Melanocyte of skin (primary cell): ENCODE measurements at places on chromosomes 4 and X. TPM values are rescaled to one million over a fixed set of nuclear protein-coding genes. Genes with fewer than 3 reads are reported as not detected.

Gene ASB12
- total RNA-seq, result not detected in 2 replicates

Gene HSFX4
- not detected in 2 replicates for total RNA-seq

Gene NDNF
- total RNA-seq, result not detected in 2 replicates

Gene TBC1D8B
- 3.0 and 5.1 TPM in 2 replicates for total RNA-seq

Gene EGFL6
- not detected in 2 replicates for total RNA-seq

Gene PRDM5
- 7.6 and 20.7 TPM in 2 replicates for total RNA-seq

Gene PAGE5
- not detected in 2 replicates for total RNA-seq

Gene SSX4B
- total RNA-seq, result 0.36 TPM in 1 of 2 replicates, not detected in the other

Gene NDST3
- total RNA-seq, result under 0.01 TPM in 1 of 2 replicates, not detected in the other

Gene CT45A10
- not detected in 2 replicates for total RNA-seq

Gene HTN3
- not detected in 2 replicates for total RNA-seq

Gene SMIM10
- 2.4 and 5.8 TPM in 2 replicates for total RNA-seq

Gene GPR119
- not detected in 2 replicates for total RNA-seq

Gene ACE2
- not detected in 2 replicates for total RNA-seq

Gene JADE3
- total RNA-seq, result 4.7 and 6.3 TPM in 2 replicates

Gene ETDB
- not detected in 2 replicates for total RNA-seq

Gene GABRG1
- total RNA-seq, result not detected in 2 replicates

Gene NEIL3
- 17.6 and 18.5 TPM in 2 replicates for total RNA-seq

Gene DMRTC1B
- total RNA-seq, result not detected in 2 replicates

Gene ATP1B4
- not detected in 2 replicates for total RNA-seq

Gene NPY1R
- total RNA-seq, result not detected in 2 replicates

Gene PWWP3B
- total RNA-seq, result not detected in 2 replicates

Gene FGG
- not detected in 2 replicates for total RNA-seq

Gene JCHAIN
- not detected in 2 replicates for total RNA-seq

Gene GLRA2
- total RNA-seq, result not detected in 2 replicates

Gene ERVMER34-1
- under 0.01 TPM in 2 replicates for total RNA-seq

Gene CHRDL1
- total RNA-seq, result 0.15 and 0.33 TPM in 2 replicates
